Naive thymus-derived CD8-positive, alpha-beta T cell (primary cell): ENCODE measurements at places on chromosomes 2 and 18.
A peak's percentile ranks its signal among the peaks of the same experiment; 100 is the strongest.

DNA sequence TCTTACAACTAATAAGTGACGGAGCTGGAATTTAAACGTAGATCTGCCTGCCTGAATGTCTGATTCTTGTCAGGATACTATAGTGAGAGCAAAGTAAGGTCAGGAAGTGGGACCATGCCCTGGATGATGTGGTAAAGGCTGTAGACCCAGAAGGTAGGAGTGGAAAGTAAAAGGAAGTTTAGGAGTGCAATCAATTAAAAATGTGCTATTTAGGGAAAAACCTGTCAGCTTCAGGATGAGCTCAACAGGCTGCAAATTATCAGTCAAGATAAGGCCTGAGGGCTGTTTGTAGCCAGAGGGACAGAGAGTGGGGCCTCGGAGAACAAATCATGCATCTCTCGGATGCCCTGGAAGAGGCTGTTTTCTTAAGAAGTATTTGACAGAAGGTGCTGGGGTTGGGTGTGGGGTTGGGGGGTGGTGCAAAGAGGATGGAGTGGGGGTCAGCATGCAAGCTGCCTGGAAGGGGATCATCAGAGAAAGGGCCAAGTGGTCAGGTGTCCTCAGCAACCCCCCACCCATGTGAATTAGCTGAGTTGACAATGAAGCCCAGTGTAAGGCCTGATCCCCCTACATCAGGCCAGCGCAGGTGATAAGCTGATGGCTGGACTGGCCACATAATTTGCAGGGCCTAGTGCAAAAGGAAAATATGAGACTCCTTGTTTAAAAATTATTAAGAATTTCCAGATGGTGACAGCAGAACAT lies 53.2 kb upstream of the MAPRE3 start:
- DNase-seq, result no peak

DNA sequence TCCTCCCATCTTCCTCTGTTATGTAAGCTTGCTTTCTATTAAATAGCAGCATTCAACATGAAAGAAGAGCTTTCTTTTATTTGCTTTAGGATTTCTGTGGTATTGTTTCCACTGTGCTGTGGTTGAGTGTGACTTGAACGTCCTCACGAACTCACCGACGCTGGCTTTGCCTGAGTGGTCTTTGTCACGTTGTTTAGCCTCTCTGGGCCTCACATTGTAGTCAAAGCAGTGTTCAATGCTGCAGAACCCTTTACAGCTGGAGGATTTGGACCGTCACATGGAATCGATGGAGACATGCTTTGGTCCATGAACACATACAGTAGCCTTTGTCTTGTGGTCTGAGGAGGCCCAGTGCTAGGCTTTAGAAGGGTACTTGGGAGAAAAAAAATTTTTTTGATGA lies 66.3 kb downstream of the TANC1 start:
- no peak for DNase-seq

DNA sequence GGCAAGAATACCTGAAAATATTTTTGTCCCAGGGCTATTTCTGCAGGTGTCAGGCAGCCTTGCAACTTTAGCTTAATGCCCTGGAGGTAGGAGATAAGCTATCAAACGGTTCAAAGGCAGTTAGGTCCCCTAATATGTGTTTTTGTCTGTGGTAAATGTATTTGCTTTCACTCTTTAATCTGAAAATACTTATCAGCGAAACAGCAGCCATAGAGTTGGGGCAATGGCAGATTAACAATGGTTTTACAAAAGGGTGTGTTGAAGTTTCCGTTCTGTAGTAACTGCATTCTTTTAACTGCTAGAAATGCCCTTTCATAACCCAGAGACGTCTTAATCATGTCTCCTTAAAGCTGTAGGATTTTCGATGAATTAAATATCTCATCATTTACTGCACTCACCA lies 265.0 kb upstream of the TRIB2 start:
- peak; percentile 3 for DNase-seq

- no peak for DNase-seq
Observed at GRCh38 chr2:189654641-189655040, 6.6 kb upstream of the ASNSD1 start.

DNA sequence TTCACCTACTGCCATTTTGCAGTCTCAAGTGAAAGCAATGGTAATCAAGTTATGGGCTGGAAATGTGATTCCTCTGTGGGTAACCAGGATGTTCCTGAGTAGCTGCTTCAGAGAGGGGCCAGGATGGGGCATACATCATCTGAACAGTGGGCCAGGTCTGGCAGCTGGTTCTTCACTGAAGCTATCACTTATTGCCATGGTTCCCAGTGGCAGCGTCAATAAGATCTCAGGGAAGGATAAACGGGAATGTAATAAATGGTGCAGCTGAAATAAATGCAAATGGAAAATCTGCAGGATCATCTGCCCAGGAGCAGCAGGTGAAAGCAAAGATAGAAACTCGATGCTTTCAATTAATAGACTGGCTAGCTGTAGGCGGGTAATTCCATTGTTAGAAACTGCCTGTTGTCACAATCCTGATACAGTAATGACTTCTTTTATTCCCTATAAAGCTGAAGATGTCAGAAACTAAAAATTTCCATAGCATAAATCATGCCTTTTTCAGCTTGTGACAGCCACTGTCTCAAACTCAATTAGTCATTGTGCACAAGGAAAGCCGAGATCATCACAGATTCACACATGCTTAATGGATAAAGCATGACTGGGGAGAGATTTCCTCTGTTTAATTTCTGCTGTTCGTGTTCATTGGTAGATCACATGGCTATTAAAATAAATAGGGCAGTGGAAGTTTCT lies 56.2 kb upstream of the CCDC85A start:
- DNase-seq, result no peak

DNA sequence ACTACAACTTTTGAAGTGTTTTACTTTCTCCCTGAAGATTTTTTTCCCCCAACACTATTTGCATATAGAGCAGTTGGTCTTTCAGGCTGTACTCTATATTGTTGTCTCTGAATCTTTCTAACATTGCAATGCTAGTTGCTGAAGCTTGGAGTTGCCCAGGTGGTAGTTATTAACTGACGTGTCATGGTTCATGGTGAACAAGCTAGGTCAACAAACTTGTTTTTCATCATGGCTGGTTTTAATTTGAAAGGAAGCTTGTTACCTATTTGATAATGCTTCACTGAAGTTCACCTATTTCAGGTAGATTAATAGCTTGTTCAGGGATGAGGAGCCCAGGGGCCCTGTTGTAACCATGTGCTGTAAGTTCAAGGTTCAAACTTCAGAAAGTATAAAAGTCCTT lies 158.8 kb upstream of the ZEB2 start:
- DNase-seq, result no peak

GRCh38 chr2:226883296-226883795 lies 47.5 kb downstream of the RHBDD1 start:
- no peak for DNase-seq

GRCh38 chr2:22904126-22904684 lies 480.8 kb upstream of the KLHL29 start:
- no peak for DNase-seq

- no peak for DNase-seq
Observed at GRCh38 chr2:239225371-239225851, 175.4 kb downstream of the HDAC4 start.

GRCh38 chr2:62803961-62804360 lies 98.4 kb downstream of the EHBP1 start:
- DNase-seq, result no peak

DNA sequence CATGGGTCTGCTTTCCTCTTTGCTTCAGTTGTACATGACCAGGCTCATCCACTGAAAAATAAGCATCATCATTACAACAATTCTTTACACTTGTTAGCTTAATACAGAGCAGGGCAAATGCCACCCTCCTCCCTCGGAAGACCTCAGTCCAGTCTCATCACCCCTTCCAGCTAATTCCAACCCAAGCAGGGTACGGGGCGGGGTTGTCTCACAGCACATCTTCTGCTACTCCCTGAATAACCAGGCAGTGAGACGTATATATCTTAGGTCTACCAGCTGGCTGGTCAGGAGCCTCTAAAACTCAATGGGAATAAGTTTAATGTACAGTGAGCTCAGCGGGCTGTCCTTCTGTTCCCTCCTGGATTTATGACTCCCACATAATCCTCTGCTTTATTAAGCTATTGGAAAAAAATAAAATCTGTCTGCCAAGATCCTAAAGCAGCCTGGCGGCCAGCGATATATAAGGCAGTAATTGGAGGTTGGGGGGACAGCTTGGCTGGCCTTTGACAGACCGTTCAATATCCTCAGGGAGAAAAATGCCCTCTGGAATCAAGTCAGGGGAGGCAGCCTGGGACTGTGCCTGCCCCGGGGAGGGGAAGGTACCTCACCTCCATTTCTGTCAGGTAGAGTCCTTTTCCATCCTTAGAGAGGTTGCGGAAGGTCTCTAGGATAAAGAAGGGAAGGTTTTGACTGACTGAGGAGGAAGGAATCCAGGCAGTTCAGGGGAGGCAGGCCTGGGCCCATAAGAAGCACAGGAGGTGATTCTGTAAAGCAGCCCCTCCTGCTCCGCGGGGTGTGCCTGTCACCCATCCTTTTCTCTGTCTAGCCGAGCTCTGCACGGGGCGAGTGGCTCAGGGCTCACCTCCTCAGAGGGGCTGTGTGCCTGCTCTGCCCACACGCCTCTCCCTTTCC lies 76.3 kb downstream of the CAPN13 start:
- no peak for DNase-seq

DNA sequence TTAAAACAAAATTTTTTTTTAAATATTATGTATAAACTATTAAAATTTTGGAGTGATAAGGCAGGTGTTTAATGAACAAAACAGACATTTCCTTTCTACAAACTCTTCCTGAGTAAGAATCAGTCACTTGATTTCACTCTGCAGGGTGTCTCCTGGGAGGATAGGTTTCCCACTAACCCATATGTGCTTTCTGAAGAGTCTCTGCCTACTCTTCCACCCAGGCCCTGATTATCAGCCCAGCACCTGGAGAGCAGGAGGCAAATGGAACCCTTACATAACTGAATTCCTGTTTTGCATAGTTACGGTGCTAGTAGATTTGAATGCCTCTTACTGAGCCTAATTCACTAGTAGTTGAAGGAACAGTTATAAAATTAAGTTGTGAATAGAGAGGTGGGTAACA lies 1718.6 kb downstream of the SUCLG1 start:
- no peak for DNase-seq

DNA sequence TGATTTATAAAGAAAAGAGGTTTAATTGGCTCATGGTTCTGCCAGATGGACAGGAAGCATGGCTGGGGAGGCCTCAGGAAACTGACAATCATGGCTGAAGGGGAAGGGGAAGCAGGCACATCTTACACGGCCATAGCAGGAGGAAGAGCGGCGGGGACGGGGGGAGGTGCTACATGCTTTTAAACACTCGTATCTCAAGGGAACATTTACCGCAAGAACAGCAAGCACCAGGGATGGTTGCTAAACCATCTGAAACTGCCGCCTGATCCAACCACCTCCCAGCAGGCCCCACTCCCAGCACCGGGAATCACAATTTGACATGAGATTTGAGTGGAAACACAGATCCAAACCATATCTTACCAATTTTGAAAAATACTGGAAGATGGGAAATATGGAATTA lies 362.8 kb downstream of the FBXO15 start:
- DNase-seq, result no peak

DNA sequence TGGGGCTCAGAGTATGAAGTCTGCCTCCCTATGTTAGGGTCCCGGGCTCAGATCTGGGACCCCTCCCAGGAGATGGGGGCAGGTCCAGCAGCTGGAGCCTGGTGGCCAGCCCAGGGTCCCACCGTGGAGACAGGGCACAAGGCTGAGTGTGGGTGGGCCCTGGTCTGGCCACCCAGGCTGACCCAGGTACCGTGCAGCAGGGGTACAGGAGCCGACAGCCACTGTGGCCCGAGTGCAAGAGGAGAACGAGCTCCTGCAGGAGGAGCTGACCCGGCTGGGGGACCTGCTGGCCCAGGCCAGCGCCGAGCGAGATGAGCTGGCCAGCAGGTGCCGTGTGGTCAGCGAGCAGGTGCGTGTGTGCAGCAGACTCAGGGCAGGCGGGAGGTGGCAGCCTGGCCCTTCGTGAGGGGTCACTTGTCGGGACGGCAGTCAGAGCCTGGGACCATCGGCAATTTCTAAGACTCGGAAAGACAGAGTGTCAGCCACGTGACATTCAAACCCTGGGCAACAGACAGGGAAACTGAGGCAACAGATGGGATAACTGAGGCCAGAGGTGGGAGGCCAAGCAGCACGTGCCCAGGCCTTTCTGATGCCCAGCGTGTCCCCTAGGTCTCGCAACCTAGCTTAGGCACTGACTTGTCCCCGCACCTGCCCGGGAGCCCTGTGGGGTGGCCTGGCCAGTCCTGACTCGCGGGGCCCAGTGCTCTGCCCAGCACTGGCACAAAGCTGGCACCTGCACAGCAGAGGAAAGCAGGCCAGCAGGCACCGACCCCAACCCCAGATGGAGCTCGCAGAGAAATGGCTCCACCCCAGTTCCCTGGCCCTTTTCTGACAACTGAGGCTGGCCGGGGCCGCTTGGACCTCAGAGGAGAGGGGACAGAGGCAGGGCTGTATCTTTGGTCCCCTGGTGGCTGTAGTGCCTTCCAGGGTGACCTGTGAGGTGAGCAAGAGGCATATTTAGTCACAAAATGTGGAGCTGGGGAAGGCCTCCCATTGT lies 13.9 kb downstream of the CROCC2 start:
- no peak for DNase-seq

DNA sequence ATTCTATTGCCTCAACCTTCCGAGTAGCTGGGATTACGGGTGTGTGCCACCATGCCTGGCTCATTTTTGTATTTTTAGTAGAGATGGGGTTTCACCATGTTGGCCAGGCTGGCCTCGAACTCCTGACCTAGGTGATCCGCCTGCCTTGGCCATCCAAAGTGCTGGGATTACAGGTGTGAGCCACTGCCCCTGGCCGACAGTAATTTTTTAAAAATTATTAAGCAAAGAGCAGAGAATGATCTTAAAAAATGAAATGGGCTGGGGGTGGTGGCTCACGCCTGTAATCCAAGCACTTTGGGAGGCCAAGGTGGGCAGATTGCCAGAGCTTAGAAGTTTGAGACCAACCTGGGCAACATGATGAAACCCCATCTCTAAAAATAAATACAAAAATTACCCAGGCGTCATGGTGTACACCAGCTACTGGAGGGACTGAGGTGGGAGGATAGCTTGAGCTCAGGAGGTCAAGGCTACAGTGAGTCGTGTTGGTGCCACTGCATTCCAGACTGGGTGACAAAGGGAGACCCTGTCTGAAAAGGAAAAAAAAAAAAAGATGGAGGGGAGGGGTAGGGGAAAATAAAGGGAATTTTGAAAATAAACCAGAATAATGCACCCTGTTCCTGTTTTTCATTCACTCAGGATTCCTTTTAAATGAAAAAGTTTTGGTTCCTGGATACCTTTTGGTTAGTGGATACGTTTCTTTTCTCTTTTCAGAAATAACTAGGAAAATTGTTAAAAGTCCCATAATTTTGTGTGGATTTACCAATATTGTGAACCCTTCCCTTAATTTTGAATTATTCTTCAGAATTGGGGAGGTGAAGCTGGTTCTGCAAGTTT lies 33.9 kb downstream of the MAP4K4 start:
- DNase-seq, result no peak

- DNase-seq, result no peak
Observed at GRCh38 chr2:135528006-135528405, 3.0 kb downstream of the ZRANB3 start.

GRCh38 chr2:9199716-9200632 lies 6.6 kb upstream of the ASAP2 start:
- DNase-seq, result no peak

GRCh38 chr2:21515903-21516302 lies 392.1 kb downstream of the TDRD15 start:
- DNase-seq, result no peak
